ENCODE measurements at places on chromosomes 16 and 17. TPM values are rescaled to one million over a fixed set of nuclear protein-coding genes. Genes with fewer than 3 reads are reported as not detected.

The ST6GALNAC2 gene
- 38.5 TPM for total RNA-seq

The DRC3 gene
- 0.42 TPM for total RNA-seq

The PPY gene
- not detected for total RNA-seq

The TNFRSF17 gene
- not detected for total RNA-seq

The KRTAP4-16 gene
- total RNA-seq = not detected

The CLDN9 gene
- not detected for total RNA-seq

The GNAO1 gene
- 0.07 TPM for total RNA-seq

The TCF25 gene
- 89.1 TPM for total RNA-seq

- DNase-seq = peak; percentile 35
Measured at GRCh38 chr16:82628711-82629110, 1.9 kb downstream of the CDH13 start.

- no peak for DNase-seq
Measured at GRCh38 chr17:61756561-61756960, 106.8 kb downstream of the BRIP1 start.

GRCh38 chr17:4467287-4467686 is 31.4 kb upstream of the SPNS2 start:
- DNase-seq = no peak

- DNase-seq = no peak
Measured at GRCh38 chr17:34578016-34578415, 1.4 kb upstream of the TMEM132E start.

DNA sequence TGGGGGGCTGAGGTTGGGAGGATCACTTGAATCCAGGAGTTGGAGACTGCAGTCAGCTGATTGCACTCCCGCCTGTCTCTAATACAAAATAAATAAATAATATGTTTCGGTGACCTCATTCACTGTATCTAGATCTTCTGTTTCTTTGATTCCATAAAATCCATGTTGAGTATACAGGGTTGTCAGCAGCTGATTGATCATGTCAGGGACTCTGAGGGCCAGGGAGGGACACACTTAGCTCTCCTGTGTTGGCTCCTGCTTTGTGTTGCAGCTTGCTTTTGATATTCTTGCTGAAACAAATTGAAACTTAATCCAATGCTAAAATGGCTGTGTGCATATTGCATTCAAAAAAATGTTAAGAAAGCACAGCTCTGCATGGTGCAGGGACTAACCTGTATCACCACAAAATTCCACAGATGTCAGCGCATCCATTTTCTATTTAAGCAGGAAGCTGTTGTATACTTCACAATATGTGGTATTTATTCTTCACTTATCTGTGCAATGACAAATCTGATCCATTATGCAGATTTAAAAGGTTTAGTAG is 454.5 kb downstream of the CDH11 start:
- DNase-seq = no peak

- DNase-seq = no peak
Measured at GRCh38 chr16:88345031-88345720, 37.6 kb upstream of the ZNF469 start.

DNA sequence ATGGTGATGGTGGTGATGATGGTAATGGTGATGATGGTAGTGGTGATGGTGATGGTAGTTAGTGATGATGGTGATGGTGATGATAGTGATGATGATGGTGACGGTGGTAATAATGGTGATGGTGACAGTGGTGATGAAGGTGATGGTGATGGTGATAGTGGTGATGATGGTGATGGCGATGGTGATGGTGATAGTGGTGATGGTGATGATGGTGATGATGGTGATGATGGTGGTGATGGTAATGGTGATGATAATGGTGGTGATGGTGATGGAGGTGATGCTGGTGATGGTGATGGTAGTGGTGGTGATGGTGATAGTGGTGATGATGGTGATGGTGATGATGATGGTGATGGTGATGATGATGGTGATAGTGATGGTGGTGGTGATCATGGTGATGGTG is 148.7 kb upstream of the TNRC6C start:
- no peak for DNase-seq

DNA sequence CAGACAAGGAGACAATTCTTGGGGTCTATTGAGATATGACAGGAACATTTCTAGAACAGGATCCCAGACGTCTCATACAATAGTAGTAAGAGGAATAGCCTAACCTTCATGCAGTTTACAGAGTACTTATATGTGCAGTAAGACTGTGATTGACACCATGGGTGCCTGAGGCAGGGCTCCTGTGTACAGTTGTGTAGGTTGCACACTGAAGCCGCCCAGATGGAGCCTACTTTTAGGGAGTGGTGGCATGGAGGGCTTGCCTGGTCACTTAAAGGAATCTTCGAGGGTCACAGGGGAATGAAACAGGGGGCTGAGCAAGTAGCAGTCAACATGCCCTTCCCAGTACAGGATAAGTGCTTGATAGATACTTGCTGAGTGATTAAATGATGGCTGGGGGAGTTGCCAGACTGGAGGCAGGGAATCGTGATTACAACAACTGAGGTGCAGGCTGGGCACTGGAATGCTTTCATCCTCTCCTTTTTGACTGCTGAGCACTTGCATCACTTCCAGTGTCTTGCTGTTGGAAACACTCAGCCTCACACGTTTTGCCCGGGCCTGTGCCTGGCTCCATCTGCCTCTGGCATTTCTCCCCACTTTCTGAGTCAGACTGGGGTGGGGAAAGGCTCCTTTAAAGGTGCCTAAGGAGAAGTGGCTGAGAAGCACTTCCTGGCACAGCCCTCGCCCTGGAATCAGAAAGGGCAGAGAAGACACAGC is 71.0 kb downstream of the COPRS start:
- peak; percentile 99 for DNase-seq

- no peak for DNase-seq
Measured at GRCh38 chr16:30858111-30858495, 35.8 kb downstream of the BCL7C start.

DNA sequence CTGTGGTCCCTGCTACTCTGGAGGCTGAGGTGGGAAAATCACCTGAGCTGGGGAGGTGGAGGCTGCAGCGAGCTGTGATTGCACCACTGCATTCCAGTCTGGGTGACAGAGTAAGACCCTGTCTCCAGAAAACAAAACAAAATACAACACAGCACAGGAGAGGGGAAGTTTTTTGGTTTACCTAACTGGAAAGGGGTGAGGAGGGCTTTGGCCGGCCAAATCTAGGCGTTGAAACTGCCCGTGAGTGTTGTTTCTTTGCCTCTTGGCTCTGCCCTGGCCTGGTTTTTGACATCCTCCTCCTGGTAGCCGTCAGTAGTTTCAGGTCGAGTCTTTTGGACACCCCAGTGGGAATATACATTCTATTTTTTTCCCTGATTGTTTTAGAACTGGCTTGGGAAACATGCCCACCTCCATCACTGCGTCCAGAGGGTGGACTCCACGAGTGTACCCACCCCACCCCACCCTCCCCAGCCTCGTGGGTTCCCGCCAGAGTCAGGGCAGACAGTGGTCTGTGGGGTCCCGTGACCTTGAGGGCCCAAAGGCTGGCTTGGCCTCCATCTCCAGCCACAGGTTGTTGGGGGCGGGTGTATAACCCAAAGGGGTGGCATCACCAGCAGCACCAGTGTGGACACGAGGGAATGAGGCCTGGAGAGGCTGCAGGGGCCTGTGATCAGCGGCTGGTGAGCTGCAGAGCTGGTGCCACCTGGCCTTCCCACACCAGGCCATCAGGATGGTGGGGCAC is 42.7 kb downstream of the NT5M start:
- no peak for DNase-seq

DNA sequence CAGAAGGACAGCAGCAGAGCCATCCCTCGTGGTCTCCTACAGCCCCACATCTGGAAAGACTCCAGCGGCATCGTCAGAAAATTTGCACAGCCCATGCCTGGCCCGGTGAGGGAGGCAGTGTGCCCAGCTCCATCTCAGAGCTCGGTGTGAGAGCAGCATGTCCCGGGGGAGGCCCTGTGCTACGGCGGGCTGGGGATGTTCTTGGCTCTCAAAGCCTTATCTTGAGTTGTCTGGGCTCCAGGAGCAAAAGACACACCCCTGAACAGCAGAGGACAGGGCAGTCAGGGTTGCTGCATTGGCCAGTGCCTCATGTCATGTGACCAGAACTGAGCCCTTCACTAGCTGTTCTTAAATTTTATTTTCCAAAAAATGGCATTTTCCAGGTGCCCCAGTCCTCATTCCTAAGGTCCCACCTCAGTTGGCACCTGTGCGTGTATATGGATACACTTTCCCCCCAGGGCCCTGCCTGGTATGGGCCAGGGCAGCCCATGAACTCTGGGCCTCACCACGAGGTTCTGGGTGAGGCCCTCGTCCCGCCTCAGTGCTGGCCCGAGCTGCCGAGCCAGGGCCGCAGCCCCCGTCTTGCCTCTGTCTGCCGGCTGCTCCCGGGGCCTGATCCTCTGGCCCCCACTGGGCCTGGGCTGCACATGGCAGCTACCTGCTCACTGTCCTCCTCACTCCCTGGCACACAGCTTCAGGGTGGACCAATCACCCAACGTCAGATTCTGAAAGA is 3.0 kb downstream of the NUDT16L1 start:
- no peak for DNase-seq

GRCh38 chr16:31134625-31135534 is 647 bp downstream of the PRSS8 start:
- no peak for DNase-seq

GRCh38 chr17:49931416-49932137 is 37.4 kb upstream of the DLX4 start:
- no peak for DNase-seq

DNA sequence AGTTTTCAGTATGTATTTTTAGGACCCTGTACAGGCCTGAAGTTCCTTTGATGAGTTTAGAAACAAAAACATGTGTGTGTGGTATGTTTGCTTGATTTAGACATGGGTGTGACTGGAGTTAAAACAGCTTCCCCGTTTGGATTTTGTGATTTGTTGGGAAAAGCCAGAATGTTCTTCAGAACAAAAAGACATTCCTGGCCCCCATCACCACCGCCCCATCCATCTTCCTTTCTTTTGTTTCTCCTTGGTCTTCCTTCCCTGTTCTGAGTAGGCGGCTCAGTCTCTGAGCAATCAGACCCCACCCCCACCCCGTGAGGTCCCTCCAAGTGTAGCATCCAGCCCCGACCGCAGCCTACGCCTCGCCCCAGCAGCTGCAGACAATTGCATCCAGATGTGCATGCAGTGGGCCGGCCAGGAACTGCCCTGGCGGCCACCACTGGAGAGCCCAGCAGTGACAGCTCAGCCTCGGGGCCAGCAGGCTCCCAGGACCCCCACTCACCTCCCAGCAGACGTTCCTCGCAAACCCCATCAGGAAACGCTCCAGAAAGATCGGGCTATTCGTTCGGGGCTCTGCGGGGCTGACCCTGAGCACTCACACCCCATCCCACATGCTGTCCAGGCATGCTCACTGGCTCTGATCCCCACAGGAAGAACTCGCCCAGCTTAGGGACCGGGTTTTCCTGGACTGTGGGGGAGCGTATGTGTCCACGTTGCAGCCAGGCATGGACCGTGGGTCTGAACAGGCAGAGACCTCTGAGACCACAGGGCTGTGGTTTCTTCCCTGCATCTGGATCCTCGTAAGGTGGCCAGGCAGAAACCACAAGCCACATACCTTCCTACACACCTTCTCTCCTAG is 99.8 kb upstream of the CDH5 start:
- no peak for DNase-seq

- DNase-seq = no peak
Measured at GRCh38 chr17:77869041-77869599, 89.4 kb upstream of the TNRC6C start.

DNA sequence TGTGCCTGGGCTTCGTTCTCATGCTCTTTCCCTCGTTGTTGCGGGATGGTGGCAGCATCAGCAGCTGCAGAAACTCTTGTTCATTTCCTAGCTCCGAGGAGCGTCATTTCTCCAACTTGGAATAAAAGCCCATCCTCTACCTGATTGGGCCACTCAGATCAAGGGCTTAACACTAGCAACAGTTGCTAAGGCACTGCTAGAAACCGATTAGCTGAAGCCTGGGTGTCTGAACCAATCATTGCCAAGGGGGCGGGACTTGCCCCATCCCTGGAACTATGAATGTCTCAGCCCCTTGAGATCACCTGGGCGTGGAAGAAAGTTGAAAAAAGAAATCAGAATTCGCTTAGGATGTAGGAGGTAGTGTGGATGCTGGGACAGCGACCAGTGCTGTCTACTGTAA is 145.3 kb downstream of the FOXL1 start:
- DNase-seq = no peak

DNA sequence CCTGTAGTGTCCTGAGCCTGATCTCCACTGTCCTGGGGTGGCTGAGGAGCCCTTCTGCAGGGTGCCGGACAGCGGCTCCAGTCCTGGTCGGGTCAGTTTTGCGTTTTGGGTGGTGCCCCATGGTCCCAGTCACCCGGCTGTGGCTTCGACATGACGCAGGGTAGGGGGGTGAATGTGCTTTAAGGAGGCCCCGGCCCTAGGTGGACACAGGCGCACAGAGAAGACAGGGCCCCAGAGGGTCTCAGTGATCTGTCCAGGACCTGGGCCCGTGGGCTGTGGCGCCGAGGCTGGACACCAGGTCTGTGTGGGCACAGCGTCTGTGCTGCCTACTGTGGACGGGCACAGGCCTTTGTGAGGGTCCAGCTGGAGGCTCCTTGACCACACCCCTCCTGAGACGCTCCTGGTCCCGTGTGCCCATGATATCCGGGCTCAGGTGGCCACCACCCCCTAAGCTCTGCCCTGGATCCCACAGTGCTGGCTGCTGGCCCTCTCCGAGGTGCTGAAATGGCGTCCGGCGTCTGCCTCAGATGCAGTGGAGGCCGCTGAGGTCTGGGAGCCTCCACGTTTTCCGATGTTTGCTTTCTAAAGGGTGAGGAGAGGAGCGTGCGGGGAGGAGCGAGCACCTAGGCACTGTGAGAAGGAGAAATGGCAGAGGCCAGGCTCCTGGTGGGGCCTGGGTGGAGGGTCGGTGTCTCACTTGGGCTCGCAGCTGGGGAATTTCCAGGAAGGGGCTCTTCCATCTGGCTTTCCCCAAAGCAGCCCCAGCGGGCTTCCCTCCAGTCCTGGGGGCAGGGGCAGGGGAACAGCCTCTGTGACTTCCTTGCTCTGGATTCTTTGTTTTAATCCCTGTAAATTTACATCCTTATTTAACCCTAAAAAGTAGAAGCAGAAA is 56.1 kb upstream of the ACSF3 start:
- DNase-seq = no peak

- DNase-seq = no peak
Measured at GRCh38 chr17:35083071-35083470, 19.6 kb upstream of the RFFL start.

DNA sequence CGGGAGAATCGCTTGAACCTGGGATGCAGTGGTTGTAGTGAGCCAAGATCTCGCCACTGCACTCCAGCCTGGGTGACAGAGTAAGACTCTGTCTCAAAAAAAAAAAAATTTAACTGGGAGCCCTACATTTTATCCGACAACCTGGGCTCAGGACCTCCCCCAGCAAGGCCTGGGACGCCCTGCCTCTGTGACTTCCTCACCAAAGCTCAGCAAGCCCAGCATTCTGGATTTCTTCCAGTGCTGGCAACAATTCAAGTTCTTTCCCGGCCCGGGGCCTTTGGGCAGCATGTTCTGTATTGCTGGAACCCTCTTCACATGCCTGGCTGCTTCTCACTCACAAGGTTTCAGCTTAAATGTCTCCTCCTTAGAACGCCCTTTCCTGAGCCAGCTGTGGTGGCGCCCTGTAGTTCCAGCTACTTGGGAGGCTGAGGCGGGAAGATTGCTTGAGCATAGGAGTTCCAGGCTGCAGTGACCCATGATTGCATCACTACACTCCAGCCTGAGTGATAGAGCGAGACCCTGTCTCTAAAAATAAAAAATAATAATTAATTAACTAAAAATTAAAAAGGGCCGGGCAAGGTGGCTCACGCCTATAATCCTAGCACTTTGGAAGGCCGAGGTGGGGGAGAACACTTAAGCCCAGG is 15.9 kb upstream of the MEIOB start:
- DNase-seq = no peak

All from foreskin keratinocyte (primary cell).